Stromal cell of bone marrow (primary cell): ENCODE measurements at places on chromosomes 2 and 18.

DNA sequence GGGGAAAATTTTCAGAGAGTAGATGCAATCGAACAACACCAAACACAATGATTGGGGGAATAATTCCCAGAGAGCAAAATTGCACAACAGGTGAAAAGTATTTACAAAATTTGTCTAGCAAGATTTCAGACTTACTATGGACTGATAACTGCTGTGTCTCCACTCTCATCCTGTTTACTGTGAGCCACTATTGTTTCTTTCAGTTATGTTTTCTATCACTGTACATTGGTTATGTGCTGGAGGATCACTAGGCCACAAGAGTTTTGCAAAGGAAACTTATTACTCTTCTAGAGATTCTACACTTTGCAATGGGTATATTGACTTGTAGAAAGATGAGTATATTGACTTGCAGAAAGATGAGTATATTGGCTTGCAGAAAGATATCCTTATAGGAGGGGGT lies 934.1 kb upstream of the CRIM1 start:
- no peak for DNase-seq

GRCh38 chr2:33927756-33928155 lies 328.7 kb upstream of the FAM98A start:
- DNase-seq: no peak

- DNase-seq: no peak
Measured at GRCh38 chr2:68045342-68045741, 17.5 kb downstream of the C1D start.

GRCh38 chr18:61823595-61823994 lies 69.2 kb downstream of the RNF152 start:
- no peak for DNase-seq

- DNase-seq: no peak
Measured at GRCh38 chr18:56921896-56922480, 224.9 kb upstream of the BOD1L2 start.

GRCh38 chr2:221458578-221458977 lies 113.5 kb downstream of the EPHA4 start:
- no peak for DNase-seq

DNA sequence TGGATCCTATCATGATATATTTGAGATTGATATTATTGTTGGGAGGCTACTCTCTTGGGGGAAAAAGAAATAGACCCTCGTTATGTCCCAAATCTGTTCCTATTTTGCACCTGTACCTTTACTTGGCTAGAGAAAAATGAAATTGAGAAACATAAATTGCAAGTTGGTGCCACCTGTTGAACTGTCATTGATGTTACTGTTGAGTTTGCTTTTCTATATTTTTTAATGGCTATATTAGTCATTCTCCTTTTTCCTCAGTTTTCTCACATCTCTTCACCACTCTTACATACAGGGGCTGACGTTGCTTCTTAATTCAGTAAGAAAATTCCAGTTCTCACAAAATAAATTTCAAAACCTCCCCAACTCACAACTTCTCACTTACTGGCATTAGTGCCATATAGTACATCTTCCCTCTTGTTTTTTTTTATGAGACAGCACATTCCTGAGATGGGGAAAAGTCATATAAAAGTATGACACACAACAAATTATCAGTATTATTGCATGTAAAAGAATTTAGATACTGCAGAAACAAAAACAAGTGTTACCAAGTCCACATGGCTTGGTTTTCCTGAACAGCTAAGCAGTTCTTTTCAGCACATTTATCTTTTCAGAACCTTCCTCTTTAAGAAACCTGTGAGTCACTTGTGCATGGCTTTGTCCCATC lies 348.3 kb upstream of the DSEL start:
- DNase-seq: peak; percentile 72

- DNase-seq: no peak
Measured at GRCh38 chr18:3808985-3809780, 359.2 kb downstream of the TGIF1 start.

DNA sequence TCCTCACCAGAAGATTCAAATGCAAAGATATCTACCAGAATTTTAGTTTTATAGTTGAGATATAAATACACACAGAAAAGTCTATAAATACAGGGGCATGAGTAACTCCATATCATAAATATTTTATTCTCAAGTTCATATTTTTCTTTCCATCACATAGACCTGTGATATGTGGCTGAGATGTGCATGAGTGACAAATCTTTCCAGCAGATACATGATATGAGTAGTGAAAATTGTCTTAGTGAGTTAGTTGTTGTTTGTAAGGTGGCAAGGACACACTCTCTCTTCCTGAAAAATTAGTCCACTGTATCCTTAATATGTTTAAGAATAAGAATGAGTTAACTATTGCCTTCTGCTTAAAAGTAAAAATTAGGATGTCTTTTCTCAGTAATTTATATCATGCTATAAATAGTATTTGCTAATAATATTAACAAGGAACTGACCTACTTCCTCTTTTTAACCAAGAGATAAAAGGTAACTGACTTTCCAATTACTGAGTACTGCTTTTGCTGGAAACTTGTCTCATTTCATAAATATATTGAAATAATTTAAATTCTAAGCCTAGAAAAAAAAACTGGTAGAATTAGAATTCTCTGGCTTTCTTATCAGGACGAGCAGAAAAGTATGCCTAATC lies 85.2 kb upstream of the SESTD1 start:
- no peak for DNase-seq

- DNase-seq: no peak
Measured at GRCh38 chr2:160516547-160517365, 23.1 kb upstream of the RBMS1 start.

DNA sequence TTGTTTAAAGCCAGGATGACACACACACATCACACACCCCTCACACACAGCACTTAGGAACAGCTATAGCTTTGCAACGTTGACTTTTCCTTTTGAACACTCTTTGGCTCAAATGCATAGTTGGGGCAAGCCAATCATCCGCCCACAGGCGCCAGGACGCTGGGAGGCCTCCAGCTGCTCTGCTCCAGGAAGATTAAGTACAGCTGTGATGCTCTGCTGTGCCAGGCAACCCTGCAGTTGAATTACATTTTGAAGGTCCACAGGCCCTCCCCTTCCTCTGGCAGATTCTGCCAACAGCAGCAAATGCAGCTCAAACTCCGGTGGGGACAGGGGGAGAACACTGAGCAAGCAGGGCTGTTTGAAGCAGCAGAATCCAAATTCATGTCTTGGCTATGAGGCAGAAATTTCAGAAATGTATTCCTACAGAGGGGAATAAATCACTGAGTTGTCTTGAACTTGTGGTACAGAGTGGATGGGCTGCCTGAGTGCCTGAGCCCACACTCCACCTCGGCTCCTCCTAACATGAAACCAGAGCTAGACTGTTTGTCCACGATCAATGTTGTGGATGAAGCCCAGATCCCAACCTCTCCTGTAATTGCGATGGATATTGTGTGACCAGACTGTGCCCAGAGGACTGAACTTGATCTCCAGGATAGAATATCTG lies 86.5 kb upstream of the PPP1CB start:
- peak; percentile 86 for DNase-seq

GRCh38 chr18:32803568-32803967 lies 30.7 kb upstream of the KLHL14 start:
- DNase-seq: no peak

GRCh38 chr2:163717993-163718680 lies 17.7 kb downstream of the FIGN start:
- DNase-seq: no peak

DNA sequence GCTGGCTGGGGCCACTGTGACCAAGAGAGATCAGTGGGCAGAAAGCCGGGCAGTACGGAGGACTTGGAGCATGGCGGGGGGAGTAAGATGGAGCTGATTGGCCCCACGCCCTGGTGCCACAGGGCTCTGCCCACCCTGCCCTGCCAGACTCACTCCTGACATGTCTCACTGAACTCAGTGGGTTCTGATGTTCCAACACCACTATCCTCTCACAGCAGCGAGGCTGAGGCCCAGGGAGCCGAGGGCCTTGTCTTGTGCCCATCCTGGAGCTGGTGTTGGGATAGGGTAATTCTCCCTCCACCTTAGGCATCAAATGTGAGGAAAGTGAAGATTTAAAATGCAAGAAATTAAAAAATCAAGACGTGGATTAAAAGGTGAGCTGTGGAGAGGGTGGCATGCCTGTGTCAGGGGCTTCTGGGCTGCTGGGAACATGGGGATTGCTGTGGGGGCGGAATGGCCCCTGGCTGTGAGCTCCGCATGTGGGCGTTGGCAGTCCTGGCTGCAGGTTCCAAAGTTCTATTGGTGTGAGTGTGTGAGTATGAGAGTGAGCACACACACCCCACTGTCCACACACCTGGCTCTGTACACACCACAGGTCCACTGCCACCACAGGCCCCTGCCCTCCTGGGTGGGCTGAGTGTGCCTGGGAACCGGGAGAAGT lies 283.5 kb upstream of the HS6ST1 start:
- DNase-seq: no peak

GRCh38 chr2:69773206-69773605 lies 31.3 kb downstream of the ANXA4 start:
- DNase-seq: peak; percentile 65

- DNase-seq: no peak
Measured at GRCh38 chr2:112010751-112011150, 44.3 kb upstream of the TMEM87B start.

DNA sequence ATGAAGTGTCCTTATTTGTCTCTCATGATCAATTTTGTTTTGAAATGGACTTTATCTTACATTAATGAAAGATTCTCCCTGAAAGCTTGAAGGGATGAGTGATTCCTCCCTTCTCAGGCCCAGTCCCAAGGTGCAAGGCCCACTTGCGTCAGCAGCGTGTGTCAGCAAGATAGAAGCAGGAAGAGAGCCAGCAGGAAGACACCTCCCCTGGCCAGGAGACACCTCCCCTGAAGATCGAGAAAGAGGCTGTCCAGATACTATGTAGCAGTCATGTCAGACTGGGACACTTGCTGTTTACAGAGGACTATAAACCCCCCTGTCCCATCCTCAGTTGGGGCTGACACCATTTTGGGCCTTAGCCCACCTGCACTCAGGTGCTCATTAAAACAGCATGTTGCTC lies 38.3 kb downstream of the TIMM21 start:
- no peak for DNase-seq

DNA sequence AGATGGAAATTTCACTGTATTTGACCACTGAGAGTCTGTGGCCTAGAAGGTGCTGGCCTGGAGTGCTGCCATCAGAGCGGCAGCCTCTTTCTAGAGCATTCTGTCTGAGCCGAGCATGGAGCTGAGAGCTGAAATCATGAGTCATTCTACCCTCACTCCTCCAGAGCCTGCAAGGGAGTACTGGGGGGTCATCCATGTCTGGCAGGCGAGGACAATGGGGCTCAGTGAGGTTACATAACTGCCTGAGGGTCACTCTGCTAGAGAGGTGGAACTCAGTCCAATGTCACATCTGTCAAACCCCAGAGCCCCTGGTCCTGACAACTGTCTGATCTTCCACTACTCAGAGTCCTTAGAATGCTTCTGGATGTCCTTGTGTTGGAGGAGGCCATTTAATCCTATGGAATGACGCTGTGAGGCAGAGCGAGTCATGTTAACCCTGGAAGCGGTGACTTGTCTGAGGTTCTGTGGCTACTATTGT lies 65.3 kb downstream of the HAUS1 start:
- DNase-seq: peak; percentile 51

DNA sequence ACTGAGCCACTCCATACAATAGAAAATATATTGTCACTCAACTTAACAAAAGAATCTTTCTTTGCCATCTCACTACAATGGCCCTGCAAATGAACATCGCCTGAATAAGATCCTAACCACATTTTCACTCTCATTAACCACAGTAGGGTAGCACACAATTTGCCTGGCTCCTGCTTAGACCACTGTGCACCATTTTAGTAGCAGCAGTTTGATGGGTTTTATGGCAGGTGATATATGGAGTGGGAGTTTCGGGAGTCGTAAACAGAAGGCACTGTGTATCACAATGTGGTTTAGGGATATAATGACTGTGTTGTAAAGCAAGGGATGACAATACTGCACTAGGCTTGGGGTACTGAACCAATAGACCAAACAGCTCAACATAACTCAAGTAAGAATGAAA lies 617.4 kb downstream of the BCL11A start:
- no peak for DNase-seq

DNA sequence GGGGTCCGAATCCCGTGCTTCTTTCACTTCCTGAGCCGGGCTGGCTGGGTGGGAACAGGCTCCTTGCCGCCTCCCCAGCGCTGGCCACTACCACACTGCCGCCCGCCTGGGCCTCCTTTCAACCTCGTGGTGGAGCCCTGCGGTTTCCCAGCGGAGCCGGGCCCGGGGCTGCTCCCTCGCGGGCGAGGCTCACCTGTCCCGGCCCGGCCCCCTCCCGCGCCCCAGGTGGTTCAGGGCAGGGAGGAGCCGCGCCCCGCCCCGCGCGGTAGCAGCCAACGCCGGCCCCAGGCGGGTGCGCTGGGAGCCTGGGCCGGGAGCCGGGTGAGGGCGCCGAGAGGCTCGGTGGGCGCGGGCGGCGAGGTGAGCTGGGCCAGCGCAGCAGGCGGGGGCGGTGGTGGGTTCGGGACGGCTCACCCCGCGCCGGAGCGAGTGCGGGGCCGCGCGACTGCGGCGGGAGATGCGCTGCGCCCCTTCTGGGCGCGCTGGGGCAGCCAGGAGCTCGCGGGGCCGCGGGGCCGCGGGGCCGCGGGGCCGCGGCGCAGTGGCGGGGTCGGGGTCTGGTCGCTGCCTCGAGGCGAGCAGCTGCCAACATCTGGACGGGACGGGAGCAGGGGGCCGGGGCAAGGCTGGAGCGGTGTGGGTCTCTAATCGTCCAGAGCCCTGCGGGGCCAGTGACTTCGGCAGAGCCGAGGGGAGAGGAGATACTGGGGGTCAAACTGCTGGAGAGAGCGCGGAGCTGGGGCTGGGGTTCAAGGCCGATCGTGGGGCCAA lies at the start of gene LYPD6B:
TSS of gene LYPD6B (plus strand) at position 258 of the 771 bp plus-strand sequence. CDS start 92,250 bp downstream, outside the sequence.
- no peak for DNase-seq

- DNase-seq: no peak
Measured at GRCh38 chr2:127754186-127754585, 52.9 kb downstream of the SFT2D3 start.

- DNase-seq: no peak
Measured at GRCh38 chr2:238439917-238440316, 13.2 kb downstream of the ASB1 start.

GRCh38 chr18:36189486-36189885 lies 2.2 kb downstream of the MOCOS start:
- no peak for DNase-seq

DNA sequence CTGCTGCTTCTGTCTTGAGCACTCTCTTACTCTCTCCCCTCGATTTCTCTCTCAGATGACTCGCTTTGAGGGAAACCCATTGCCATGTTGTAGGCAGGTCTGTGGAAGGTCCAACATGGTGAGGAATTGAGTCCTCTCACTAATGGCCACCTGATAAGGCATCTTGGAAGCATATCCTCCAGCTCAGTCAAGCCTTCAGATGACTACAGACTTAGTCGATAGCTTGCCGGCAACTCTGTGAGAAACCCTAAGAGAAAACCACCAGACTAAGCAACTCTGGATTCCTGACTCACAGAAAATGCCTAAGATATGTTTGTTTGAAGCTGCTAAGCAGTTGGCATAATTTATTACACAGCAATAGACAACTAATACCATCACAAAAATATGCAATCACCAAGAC lies 51.2 kb downstream of the WDR75 start:
- DNase-seq: peak; percentile 43

- no peak for DNase-seq
Measured at GRCh38 chr2:883803-884748, 66.6 kb upstream of the SNTG2 start.
